ENCODE measurements at places on chromosomes 1 and 21.

DNA sequence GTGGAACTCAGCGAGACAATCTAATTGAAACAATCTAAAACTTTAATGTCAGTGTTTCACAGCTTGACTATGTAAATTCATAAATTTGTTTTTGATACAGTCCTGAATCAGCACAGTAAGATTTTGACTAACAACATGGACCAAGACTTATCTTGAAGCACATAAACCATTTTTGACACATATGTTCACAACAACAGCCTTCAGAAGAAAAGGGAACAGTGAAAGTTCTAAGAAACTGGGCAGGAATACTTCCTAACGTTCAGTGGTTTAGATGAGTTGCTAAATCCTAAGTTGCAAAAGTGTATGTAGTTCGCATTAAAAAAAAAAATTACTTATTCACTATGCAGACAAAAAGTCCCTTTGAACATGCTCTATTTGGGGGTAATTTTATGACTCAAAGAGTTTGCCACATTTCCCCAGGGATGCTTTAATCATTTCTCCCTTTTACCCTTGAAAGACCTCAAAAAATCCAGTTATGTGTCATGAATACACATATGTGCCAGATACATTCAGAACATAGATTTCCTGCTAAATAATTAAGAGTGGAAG lies 120.2 kb downstream of the MRPL39 start:
- no peak for DNase-seq

DNA sequence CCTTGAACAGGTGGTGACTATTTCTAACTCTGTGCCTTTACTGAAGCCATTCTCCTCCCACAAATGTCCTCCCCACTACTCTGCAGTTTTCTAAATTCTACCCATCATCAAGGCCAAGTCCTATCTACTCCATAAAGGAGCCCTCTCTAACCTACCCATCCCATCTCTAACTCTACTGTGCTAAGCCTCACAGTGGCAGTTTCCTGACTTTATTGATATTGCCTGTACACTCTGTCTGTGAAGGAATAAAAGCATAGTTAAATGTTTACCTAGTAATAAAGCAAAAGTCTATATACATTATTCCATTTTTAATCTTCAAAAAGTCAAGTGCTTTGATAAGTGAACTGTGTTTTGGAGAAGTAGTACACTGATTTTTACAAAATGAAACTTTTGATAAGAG lies 178.4 kb upstream of the HMCN1 start:
- DNase-seq: no peak

DNA sequence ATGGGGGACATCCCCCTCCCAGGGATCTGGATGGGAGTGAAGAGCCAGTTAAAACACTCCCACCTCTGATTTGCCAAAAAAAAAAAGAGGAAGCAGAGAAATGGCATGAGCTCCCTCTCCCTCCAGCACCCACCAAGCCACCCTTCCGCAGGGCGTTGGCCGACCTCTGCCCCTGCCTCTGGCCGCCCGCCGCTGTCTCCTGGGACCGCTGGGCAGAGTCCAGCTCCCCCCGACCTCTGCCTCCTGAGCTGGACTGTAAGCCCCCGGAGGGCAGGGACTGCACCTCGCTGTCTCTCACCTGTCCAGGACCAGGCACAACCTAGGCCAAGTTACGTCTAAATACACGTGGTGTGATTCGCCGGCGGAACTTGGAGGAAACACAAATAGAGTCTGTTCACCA lies 174.3 kb downstream of the PRDM16 start:
- no peak for DNase-seq

DNA sequence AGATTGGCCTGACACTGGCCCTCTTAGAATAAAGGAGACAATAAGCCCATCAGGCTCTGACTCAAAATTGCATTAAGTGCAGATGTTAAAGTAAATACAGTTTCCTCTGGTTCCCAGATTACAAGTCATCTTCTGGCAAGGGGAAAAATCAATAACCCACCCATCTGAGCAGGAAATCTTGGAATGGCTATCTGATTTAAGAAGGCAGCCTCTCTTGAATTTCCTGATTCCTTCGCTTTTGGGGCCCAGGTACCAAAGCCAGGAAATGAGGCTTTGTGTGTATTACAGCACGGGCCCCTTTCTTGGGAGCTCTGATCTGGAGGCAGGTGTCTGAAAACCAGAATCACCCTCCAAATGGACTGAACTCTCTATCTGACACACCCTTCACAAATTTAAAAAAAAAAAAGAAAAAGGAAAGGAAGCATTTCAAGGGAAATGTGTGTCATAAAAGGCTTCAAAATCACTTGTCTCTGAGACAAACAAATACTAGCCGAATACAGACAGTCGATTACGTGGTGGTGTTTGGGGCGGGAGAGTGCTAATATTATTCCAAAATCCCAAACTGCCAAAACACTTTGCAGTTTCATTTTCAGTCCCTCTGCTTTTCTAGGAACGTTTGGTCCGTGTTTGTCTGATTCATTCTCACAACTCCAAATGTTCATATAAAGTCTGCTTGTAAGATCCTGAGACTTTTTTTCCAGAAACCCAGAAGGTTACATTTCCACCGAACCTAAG lies 240.9 kb upstream of the CAMK1G start:
- DNase-seq: no peak

DNA sequence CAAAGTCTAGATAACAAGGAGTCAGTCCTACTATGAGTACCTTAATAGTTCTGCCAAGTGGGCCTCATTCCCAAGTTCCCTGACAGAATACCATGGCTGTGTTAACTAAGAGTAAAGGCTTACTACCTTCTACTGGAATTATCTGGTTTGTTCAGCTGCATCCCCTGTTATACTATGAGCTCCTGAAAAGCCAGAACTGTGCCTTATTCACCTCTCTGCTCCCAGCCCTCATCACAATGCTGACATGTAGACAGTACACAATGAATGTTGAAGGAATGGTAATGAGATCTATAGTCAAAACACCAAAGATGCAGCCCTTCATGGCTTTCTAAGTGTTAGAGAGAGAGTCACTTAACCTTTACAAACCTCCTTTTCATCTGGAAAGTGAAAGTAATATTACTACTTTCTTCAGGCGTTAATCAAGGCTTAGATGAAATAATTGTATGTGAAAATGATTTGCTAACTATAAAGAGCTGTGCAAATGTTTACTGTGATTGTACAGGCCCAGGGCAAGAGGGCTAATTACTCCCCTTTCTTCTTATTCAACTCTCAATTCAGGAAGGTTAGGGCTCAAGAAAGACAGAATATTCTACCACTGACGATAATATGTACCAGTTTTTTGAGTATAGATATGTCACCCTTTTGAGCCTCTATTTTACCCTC lies 70.3 kb upstream of the MROH9 start:
- DNase-seq: no peak

GRCh38 chr1:206098242-206098919 lies 18.8 kb downstream of the AVPR1B start:
- DNase-seq: no peak

DNA sequence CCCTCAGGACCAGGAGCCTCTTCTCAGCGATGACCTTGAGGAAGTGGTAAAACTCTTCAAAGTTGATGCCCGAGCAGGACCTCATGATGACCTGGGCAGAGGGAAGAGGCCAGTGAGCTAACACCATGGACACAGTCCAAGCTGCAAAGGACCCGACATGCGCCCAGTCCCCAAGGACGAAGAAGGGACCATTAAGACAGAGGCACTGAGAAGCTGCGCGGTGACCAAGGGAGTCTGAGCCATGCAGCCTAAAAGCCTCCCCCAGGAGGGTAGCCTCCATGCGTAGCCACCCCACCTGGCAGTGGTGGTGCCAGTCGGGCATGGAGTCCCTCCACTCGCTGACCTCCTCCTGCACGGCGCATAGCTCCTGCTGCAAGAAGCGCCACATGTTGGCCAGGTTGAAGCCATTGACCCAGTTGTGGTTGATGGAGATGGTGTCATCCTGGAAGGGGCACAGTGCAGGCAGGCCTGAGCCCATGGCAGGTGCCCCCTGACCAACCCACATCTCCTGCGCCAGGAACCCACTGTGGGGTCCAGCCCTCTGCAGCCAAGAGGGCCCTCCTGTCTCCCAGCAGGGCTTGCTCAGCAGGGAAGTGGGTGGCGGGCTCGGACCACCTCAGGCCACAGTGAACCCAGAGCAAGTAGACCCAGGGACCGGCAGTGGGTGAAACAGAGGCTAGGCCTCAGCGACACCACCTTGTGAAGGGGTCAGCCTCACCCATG lies 2.4 kb downstream of the JMJD4 start:
- DNase-seq: no peak

DNA sequence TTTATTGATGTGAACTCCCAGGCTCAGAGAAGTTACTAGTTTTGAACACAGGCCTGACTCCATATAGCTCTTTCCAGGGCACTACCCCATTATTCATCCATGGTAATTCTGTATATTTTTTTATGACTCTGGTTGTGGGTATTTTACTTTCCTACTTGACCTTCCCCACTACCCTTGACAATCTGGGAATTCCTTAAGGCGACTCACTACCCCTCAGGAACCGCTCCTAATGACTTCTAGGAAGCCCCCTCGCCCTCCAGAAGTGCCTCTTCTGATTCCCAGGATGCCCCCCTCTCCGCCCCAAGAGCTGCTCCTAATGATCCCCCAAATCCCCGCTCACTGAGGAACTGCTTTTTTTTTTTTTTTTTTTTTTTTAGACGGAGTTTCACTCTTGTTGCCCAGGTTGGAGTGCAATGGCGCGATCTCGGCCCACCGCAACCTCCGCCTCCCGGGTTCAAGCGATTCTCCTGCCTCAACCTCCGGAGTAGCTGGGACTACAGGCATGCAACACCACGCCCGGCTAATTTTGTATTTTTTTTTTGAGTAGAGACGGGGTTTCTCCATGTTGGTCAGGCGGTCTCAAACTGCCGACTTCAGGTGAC lies 972 bp upstream of the KDM4A start:
- no peak for DNase-seq

- peak; percentile 38 for DNase-seq
These were observed 985 bp downstream of the SYT6 start for GRCh38 chr1:114152508-114153260.

DNA sequence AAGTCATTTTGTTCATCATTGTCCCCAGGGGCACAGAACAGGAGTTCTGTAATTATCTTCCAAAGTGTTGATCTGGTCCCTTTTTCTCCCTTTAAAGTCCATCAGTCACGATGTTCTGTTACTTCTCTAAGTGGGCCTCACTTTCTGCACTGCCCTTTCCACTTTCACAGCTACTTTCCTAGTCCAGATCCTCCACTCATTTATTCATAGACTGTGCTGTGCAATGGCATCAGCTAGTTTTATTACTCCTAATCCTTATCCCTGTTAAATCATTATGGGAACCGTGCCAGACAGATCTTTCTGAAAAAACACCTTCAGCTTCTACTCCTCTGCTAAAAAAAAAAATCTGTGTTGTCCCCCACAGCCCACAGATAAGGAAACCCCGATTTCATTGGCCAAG lies 64.0 kb upstream of the BCL10 start:
- no peak for DNase-seq

- no peak for DNase-seq
These were observed 445.9 kb downstream of the SETD4 start for GRCh38 chr21:35614396-35614921.

GRCh38 chr1:84116558-84116957 lies 27.5 kb upstream of the PRKACB start:
- no peak for DNase-seq

DNA sequence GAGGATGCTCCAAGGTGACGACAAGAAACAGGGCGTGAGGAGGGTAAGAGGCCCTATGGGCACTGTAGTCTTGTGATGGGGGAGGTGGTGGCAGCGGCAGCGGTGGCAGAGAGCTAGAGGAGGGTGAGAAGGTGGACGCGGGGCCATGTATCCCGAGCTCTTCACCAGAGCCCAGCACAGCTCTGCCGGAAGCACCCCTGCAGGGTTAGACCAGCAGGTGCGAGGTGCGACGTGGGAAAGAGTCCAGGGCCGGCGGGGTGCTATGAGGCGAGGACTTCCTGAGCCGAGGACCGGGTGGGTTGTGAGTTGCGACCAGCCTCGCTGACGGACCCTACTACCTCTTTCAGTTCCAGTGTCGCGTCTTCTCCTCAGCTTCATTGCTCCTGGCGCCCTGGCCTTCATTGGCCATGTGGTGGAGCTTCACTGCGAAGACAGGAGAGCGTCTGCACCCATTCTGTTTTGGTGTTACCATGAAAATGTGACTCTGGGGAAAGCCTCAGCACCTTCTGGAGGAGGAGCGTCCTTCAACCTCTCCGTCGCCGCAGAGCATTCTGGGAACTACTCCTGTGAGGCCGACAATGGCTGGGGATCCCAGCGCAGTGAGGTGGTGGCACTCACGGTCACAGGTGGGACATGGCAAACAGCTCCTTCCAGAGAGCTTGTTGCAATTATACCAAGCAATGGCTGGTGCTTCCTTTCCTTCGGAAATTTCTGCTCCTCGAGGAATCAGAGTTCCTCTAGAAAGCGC lies 67.9 kb upstream of the KIRREL1 start:
- no peak for DNase-seq

- peak; percentile 32 for DNase-seq
These were observed 265.9 kb downstream of the PRDM2 start for GRCh38 chr1:13965770-13966398.

DNA sequence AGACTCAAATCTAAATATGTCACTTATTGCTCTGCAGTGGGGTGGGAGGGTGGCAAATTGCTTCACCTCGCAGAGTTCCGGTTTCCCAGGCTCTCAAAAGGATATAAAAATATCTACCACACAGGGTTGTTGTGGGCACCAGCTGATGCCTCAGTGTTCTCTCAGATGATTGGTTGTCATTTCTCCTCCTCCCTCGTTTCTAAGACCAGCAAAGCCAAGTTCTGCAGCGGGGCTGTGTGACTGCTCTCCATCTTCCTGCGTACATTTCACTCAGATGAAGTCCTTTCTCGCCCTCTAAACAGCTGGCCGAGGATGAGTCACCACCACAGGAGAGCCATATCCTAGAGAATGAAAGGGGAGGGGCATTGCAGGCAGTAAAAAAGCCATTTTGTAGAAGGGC lies 35.0 kb upstream of the VWA5B1 start:
- peak; percentile 75 for DNase-seq

DNA sequence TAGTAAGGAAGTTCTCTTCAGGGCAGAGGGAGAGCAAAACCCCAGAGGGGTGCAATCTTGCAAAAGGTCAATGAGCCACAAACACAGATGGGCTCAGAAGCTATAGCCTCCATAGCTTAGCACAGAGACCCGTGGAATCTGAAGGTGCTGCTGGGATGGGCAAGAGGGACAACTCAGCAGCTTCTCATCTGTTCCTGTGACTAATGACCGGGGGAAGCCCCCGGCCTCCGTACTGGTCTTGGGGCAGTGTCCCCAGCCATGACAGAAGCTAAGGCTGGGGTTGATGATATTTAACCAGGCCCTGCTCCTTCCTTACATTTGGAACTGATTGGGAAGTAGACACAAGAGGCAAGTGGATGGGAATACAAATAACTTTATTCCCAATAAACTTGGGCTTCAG lies 19.1 kb downstream of the EXOC8 start:
- DNase-seq: no peak

GRCh38 chr1:165047994-165048393 lies 308.5 kb downstream of the LMX1A start:
- DNase-seq: no peak

- DNase-seq: no peak
These were observed 21.0 kb upstream of the IFFO2 start for GRCh38 chr1:18977428-18977827.

Measured in NCI-H1694 treated with DMSO at 0.1 percent for 48 hours (cell line).